ENCODE measurements at places on chromosomes 16 and 17.

GRCh38 chr16:1858189-1858865, 13.6 kb downstream of the MEIOB start:
- DNase-seq = no peak

DNA sequence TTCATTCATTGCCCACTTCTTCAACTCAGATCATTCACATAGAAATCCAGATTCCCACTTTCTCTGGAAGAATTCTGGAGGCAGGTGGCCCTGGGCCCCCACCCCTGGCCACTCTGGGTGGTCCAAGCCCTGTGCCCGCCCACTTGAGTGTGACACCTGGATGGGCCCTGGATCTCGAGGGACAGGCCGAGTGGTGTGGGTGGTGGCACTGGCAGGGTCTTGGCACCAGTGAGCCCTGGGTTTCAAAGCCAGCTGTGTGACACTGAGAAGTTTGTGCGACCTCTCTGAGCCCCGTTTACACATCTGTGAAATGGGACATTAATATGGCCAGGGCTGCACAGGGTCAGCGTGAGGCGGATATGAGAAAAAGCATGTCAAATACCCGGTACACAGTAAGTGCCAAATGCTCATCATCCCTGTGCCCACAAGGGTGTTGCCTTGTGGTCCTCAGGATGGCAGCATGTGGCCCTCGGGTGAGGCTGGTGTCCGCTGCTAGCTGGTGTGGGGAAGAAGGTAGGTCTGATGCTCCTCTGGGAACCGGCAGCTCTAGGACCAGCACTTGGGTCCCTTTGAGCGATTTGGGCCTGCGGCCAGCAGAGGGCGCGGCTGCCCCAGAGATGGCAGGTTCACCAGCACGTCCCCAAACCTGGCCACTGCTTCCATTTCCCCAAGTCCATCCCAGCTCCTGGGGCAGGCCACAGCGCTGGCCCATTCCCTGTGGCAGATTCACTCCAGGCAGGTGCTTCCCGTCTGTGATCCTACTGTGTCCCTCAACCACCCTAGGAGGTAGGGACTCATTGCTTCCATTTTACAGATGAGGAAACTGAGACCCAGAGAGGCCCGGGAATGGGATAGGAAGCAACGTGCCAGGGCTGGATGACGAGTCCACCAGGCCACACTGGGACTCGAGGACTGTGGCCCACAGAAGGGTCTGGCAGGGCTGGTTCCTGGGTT, 3.6 kb downstream of the OSGIN1 start:
- peak; percentile 68 for DNase-seq

DNA sequence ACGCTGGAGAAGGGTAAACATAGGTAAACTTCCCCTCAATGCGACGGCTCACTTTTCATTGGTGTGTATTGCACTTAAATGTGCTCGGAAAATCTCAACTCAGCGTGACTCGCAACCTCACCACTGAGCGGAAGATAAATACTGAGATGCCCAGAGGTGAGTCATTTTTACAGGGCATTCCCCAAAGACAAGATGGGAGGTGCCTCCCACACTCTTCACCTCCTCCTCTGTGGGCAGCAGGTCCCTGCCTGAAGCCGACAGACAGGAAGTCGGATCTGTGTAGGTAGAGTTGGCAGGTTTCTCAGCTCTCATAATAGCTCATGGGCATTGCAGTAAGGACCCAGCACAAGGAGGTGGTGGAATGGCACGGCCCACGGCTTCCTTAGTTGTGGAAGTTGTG, 274.6 kb upstream of the HSBP1 start:
- DNase-seq = peak; percentile 4

DNA sequence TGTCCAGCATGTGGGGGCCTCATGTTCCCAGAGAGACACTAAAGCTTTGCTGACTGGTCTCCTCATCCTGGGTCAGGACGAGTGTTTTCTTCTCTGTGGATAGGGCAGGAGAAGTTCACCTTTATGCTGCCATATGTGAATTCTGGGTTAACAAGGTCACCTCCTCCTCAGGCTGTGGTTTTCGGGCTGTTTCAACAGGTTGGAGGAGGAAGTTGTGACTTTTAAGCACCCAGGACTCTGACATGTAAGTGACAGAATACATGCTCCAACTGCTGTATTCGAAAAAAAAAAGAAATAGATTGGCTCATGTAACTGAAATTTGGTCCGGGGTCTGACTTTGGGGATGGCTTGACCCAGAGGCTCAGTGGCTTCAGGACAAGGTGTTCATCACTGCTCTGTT, 54.2 kb downstream of the SNX20 start:
- no peak for DNase-seq

DNA sequence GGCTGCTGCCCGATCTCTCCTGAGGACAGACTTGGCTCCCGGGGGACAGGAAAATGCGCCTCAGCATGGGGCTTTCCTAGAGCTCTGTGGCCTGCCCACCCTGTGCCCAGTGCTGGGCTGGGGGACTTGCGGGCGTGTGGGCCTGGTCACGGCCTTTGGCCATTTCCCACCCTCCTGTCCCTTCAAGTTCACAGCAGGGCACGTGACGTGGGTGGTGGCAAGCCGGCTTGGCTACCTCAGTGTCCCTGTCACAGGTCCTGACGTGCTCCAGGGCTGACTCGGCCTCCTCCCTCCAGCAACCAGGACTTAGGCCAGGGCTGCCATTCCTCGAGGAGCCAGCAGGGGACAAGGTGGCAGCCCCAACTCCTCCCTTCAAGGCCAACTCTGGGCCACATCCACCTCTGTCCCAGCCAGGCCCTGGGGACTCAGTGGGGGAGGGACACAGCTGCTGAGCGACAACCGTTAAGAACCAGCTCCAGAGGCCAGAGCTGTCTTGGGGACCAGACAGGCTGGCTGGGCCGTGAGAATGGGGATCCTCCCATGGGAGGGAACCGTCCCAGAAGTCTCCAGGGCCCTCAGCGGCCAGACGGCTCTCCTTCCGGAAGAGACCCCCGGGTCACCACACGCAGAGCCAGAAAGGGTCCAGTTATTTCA, 981 bp upstream of the UNC13D start:
- DNase-seq = peak; percentile 92

GRCh38 chr17:7856811-7857712, at the start of gene NAA38:
NAA38 (minus strand) TSS chr17:7857559; CDS start chr17:7857463, 96 bp downstream.
- DNase-seq = peak; percentile 95

DNA sequence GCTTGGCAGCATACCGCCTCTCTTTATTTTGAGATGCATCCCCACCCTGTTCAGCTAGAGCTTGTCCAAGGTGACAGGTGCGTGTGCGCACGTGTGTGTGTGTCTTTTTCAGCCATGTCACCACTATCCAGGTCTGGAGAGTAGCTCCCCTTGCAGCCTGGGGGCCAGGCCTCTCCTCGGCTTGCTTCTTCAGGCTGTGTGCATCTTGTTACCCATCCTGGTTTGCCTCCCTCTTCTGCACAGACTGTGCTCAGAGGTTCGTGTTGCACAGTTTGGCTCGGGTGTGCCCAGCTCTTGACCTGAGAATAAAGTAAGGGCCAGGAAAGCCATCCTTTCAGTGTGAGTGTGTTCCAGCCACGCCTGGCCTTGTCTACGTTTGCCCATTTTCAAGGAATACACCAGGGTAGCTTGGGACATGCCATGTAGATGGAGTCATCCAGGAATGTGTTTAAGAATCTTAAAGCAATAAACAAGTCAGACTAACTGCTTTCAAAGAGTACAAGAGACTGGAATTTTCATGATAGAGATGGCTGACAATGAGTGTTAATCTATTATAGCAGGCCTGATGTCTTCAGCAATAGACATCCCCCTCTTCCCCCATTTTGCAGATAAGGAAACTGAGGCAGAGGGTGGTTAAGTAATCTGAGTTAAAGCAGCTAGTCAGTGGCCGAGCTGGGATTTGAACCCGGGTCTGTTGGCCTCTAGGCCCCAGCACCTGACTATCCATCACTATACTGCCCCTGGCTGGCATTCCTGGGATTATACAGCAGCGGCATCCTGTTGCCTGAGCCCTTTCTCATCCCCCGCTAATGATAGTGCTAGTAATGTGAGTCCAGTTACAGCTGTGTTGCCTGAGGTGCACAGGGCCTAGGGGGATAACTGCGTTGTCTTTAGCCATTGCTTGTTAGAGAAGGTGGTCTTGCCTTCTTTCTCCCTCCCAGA, 77.9 kb downstream of the KSR1 start:
- DNase-seq = peak; percentile 78

GRCh38 chr16:17412791-17413190, 58.0 kb downstream of the XYLT1 start:
- DNase-seq = no peak
